ENCODE measurements at places on chromosomes 16 and 17. TPM values are rescaled to one million over a fixed set of nuclear protein-coding genes. Genes with fewer than 3 reads are reported as not detected.
A peak's percentile ranks its signal among the peaks of the same experiment; 100 is the strongest.

The CD300H gene
- not detected for total RNA-seq

The MPP3 gene
- total RNA-seq = 6.4 TPM

The KRTAP9-8 gene
- total RNA-seq = not detected

The PPM1E gene
- 0.56 TPM for total RNA-seq

The ZDHHC1 gene
- total RNA-seq = 11.3 TPM

The TMEM88 gene
- 2.2 TPM for total RNA-seq

The BORCS6 gene
- 6.8 TPM for total RNA-seq

The MMP25 gene
- 1.6 TPM for total RNA-seq

The RNF43 gene
- 4.5 TPM for total RNA-seq

The TMIGD1 gene
- total RNA-seq = not detected

The HLF gene
- 1.4 TPM for total RNA-seq

The MFSD6L gene
- 4.8 TPM for total RNA-seq

DNA sequence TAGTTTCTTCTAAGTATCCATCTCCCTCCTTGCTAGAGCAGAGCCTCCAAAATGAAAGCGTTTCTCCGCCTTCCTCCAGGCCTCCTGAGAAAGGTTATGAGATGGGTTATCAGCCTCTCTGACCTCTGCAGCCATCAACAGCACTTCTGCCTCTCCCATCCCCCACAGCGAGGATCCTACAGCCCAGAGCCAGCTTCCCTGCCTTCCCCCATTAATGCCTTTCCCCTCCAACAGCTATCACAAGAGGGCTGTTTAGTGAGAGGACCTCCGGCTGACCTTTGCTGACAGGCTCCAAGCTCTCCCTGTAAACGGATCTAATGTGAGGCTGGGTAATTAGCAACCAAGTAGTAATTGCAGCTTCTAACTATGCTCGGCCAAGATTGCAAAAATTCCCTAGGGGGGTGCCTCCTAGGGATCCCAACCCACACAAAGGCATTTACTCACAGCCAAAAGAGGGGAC, 55.8 kb downstream of the ZFHX3 start:
- no peak for DNase-seq

- no peak for DNase-seq
Measured at GRCh38 chr17:47997586-47997985, 26.7 kb downstream of the CDK5RAP3 start.

GRCh38 chr16:67013823-67014633, 14.9 kb upstream of the CBFB start:
- DNase-seq = peak; percentile 85

GRCh38 chr16:8115814-8116213, 474.5 kb downstream of the TMEM114 start:
- DNase-seq = no peak

DNA sequence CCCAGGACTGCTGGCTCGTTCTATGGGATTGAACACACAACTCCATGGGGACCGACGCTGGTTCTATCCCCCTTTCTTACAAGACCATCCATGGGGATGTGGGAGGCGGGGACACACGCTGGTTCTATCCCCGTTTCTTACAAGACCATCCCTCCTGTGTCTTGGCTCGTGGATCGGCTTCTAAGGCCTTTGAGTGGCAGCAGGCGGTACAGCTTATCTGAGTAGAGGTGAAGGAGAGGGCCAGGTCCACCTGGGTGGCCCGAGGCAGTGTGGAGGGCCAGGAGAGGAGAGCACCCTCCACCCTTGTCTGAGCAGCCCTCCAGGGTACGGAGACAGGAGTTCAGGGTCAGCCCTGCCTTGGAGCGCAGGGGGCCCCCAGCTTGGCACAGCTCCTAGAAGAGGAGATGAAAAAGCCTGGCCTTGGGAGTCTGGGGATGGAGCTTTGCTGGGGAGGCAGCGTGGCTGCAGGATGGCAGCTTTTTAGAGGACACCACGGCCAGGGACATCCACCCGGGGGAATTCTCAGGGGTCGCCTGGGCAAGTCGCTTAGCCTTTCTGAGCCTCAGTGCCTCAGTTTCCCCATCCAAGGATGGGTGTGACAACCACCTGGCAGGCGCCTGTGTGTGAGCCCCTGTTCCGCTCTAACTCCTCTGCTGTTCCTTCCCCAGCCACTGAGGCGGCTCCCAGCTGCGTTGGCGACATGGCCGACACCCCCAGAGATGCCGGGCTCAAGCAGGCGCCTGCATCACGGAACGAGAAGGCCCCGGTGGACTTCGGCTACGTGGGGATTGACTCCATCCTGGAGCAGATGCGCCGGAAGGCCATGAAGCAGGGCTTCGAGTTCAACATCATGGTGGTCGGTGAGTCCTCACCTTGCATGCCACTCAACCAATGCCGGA, 341.0 kb downstream of the SEC14L1 start:
- DNase-seq = peak; percentile 44

DNA sequence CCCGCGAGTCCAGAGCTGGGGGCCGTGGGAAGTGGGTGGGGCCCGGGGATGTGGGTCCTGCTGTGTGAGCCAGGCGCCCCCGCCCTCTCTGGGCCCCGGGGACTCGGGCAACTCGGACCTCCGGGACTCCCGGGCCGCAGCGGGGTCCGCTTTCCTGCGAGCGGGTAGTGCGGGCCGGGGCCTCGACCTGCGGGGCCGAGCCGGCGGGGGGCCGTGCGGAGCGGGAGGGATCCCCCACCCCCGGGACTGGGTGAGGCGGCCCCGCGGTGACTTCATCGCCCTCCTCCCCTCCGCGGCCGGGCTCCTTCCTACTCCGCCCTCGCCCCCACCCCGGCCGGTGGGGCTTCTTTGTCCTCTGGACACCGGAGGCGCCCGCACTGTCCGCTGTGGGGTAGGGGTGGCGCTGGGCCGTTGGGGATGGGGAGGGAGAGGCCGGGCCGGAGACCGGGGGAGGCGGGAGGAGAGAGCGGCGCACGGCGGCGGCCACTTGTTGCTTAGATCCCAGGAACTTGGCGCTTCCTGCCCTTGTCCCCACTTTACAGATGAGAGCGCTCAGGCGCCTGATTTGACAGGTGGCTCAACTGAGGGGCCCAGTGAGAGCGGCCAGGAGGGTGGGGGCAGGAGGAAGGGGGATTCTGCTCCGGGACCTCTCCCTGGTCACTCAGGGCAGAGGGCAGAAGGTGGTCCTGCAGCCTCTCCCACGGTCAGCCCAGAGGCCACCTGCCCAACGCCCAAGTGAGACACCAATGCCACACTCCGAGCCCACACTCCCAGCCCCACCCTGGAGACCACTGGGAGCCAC, 874 bp downstream of the CMTM3 start:
- no peak for DNase-seq

DNA sequence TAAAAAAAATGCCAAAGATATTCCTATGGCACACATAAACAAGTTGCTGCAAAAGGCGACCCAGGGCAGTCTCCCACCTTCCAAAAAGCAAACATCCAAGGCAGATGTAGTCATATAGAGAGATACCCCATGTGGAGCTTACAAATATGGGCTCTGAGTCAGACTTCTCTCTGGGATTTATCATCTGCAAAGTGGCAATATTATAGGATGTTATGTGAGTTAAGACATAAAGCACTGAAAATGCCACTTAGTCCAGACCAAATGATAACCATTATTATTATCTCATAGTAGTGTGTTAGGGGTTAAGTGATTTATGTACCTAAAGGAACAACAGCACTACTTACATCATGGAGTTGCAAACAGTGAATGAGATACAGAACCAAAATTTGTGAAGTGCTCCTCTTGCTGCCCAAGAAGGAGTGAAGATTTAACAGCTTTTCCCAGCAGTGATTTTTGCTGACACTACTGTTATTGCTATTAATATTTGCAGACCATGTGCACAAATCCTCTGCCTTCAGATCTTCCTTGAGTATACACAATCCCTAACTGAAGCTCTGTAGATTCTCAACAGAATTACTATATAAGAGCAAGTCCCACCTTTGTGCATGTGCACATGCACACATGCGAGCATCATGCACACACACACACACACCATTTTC, 560.0 kb upstream of the SALL1 start:
- DNase-seq = no peak

DNA sequence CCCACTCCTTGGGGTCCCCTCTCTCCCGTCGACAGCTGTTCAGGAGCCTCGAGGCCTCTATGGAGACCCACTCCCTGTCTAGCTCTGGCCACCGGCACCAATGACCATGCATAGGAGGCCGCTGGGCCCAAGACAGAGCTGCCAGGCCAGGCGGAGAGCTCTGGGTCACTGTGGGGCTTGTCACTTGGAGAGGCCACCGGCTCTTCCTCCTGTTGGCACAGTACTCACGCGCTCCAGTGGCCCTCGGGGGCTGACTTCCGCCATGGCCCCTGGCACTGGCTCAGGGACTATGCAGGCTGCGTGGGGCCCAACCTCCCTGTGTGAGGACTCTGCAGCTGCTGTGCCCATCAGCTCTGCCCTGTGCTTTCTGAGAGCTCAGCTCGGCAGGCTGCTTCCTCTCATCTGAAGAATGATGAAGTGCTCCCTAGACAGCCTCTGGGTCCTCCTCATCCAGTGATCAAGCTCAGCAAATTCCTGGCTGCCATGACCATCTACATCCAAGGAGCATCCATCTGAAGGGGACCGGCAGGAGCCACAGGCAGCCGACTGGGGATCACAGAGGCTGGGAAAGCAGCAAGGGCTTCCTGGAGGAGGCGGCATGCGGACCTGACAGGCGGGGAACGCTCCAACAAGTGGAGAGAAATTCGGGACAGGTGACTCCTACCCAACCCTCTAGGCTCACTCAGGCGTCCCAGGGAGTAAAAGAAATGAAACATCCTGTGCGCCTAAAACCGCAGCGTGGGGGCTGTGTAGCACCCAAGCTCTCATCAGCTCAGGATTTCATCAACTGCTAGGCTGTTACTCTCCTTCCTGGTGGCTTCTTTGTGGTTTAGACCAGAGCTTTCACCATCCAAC, 16.8 kb downstream of the GALNS start:
- no peak for DNase-seq

DNA sequence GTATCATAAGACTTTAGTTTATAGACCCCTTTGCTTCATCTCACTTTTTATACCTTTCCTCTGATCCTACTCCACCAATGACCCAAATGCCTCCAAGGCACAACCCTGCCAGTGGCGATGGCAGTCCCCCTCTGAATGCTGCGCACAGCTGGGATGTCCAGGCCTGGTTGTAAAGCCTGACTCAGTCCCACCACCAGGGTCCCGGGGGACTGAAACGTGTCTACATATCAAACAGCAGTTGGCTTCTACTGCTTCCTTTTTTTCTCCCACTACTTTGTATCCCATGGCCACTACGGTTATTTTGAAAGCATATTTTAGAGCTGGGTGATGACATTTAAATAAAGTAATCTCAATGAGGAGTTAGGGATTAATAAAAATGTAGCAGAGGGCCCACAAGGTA, 329.8 kb upstream of the PSMD7 start:
- DNase-seq = no peak

DNA sequence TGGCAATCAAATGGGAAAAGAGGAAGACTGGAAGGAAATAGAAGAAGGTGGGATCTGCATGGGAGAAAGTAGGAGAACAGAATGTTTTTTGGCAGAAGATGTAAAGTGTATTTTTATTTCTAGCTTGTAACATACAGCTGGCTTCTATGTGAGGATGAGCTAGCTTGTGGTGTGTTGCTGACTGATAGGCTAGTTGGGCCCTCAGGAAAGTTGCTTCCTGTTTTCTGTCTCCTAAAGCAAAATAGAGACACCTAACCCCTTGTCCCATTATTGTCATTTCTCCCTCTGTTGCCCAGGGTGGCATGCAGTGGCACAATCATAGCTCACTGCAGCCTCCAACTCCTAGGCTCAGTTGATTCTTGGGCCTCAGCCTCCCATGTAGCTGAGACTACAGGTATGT, 15.9 kb downstream of the TNRC6A start:
- no peak for DNase-seq

GRCh38 chr17:18064053-18064452, 23.7 kb upstream of the DRG2 start:
- no peak for DNase-seq

DNA sequence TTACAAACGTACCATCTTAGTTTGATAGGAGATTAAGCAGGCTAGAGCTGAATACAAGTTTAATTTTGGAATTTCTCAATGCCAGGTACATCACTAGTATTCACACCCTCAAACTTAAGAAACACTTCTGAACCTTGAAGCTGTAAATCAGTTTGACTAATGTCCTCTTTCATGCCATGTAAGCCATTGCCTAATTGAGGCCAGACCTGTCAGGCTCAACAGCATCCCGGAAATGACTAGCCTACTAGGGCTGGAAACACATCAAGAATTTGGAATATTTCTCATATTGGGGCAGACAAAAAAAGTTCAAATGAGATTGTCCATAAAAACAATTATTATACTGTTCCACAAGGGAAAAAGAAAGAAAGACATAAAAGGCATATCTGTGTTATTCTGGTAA, 1.7 kb downstream of the USP32 start:
- no peak for DNase-seq

DNA sequence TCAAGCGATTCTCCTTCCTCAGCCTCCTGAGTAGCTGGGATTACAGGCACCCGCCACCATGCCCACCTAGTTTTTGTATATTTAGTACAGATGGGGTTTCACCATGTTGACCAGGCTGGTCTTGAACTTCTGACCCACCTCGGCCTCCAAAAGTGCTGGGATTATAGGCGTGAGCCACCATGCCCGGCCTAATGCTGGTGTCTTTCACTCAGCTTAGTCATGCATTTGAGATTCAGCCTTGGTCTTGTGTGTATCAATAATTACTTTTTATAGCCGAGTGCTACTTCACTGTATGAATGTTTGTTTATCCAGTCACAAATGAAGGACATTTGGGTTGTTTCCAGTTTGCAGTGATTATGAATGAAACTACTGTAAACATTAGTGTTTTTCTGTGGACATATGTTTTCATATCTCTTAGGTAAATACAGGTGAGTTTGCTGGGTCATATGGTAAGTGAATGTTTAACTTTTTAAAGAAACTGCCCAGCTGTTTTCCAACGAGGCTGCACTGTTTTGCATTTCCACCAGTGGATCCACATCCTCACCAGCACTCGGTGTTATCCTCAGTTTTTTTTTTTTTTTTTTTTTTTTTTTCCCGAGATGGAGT, 11.0 kb upstream of the PLCG2 start:
- no peak for DNase-seq

- no peak for DNase-seq
Measured at GRCh38 chr17:36111068-36111490, 7.5 kb downstream of the CCL4 start.

GRCh38 chr16:28163699-28164098, 48.1 kb downstream of the XPO6 start:
- DNase-seq = no peak

GRCh38 chr16:17271687-17272086, 199.1 kb downstream of the XYLT1 start:
- DNase-seq = no peak

GRCh38 chr17:78532922-78533640, 44.1 kb downstream of the DNAH17 start:
- DNase-seq = no peak

GRCh38 chr17:12431188-12431587, 234.5 kb upstream of the MYOCD start:
- no peak for DNase-seq

GRCh38 chr16:86283944-86284343, 226.4 kb upstream of the FOXF1 start:
- peak; percentile 35 for DNase-seq
